Activated T-helper 1 cell treated with Interleukin-2 at 50 U/mL for 16 hours (primary cell): ENCODE measurements at places on chromosomes 3 and 15.

- no peak for DNase-seq
Observed at GRCh38 chr15:100245855-100246254, 95.9 kb downstream of the ADAMTS17 start.

GRCh38 chr3:150372320-150372719, 35.8 kb upstream of the TSC22D2 start:
- DNase-seq: no peak

DNA sequence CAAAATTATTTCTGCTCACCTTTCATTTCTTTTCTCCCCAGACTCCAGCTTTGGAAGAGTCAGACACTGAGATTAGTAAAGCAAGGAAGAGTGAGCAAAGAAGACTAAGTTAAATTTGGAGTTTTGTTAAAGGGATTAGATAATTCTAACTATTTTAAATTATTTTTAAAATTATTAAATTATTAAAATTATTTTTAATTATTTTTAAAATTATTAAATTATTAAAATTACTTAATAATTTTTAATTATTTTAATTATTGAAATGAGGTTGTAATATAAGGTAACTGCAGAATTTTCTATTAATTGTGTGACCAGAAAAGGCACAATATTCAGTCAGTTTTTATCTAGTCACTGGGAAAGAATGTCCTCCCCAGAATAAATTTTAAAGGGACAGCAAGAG, 185.0 kb upstream of the EOMES start:
- no peak for DNase-seq

- no peak for DNase-seq
Observed at GRCh38 chr3:149031096-149031495, 39.8 kb downstream of the GYG1 start.

DNA sequence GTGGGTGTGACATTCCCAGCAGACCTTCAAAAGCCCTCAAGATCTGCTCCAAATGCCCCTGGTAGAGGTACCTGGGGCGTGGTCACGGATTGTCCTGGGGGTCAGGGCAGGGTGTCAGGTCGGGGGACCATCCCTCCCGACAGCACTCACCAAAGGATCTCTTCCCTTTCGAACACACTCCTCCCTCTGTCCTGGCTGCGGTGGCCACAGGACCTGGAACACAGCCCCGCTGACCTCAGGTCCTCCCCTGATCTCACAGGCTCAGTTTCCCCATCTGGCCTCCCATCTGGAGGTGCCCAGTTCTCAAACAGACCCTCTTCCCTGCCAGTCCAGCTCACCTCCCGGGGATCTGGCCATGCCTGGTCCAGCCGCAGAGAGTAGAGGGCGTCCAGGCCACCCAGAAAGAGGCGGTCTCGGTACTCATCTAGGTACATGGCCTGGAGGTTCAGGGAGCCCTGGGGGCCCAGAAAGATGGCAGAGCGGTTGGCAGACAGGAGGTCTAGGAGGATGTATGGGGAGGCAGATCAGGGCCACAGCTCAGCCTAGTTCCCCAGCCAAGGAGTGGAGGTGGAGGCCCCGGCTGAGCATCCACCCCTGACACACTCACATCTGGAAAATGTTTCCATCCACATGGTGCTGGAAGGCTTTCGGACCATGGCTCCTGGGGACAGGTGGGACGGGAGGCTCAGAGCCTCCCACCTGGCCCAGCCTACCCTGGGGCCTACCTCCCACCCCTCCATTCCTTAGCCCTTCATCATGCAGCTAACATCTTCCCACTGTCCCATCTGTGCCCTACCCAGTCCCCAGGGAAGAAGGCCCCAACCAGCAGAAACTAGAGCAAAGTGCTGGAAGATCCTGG, 2.3 kb downstream of the SEMA3G start:
- DNase-seq: no peak

- no peak for DNase-seq
Observed at GRCh38 chr15:38894243-38894948, 329.8 kb upstream of the RASGRP1 start.

DNA sequence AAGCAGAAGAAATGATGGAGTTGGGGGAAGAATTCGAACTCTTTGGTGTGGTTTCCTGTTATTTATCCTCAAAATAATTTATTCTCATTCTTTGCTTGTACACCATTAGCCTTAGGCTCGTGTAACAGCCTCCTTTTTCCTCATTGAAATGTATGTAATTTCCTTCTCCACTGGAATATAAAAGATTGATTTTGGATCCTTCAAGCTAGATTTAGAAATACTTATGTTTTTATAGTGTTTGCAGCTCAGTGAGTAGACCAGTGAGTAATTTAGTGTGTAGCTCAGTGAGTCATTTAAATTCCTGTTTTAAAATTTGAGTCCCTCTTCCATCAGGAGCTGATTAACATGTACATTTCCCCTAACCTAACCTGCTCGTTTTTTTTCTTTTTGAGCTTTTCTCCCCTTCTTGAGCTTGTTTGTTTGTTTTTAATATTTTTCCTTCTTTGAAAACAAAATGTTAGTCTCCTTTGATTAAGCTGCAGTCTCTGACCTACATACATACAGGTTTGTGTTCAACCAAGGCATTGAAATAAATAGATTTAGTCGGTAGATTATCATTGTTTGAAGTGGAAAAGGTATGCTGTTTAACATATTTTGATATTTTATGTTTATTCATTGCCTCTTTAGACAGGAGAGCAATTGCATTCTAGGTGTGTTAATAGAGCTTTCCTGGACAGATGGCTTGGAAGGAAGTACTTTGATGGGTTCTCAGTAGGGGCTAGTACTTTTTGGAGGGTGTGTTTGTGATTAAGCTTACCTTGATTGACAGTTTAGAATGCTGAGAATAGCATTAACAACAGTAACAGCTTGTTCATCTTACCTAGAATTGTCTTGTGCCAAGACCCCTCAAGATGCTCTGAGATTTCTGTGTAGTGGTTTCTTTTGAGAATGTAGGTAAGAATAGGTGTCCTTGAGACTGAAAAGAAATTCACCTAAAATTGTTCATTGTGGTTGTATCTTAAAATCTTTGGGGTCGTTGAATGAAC, 5.9 kb downstream of the USP3 start:
- no peak for DNase-seq

- DNase-seq: no peak
Observed at GRCh38 chr3:81952141-81952540, 190.7 kb upstream of the GBE1 start.

DNA sequence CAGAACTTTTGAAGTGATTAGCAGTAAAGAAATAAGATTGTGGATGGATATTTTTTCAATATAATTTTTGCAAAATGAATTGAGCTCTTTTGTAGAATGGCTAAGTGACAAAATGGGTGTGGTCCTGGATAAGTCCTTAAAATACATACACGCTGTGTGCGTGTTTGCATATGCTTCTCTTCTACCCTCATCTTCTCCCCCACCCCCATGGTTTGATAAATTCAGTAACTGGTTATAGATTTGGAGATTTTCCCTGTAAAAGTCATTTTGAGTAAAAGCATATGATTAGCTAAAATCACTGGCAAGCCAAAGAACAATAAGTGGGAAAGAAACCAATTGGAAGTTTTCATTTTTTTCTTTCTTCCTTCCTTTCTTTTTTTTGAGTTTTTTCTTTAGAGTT, 453.9 kb upstream of the MDFIC2 start:
- no peak for DNase-seq

DNA sequence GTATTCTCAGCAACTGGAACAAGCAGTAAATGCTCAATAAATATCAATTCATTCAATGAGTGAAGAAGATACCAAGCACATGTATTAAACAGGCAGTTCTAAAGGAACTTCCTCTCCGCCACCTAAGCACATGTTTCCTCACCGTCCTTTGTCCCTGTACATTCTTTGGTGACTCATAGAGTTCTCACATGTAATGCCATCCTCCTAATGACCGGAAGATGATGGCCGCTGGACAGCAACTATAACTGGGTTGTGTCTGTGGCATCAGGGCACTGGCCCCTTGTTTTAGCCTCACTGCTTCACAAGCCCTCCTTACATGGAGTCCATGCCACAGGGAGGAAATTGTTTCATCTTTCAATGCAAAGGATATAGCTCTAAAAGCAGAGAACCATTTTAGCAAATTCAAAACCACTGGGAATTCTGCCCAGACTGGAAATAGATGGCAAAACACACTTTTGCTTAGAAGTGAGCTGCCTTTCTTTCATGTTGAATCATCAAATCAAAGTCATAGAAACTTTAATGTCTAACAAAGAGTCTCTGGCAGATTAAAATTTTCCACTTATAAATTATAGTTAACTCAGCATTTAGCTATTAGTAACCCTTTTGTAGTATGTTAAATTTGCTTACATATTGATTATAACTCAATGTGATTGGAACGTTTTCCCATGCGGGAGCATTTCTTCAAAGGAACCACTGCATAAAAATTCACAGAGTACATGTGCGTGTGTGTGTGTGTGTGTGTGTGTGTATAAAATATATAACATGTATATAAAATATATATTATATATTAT, 74.1 kb downstream of the GAP43 start:
- no peak for DNase-seq

GRCh38 chr3:7787871-7788828, 713.5 kb upstream of the LMCD1 start:
- DNase-seq: no peak

- DNase-seq: no peak
Observed at GRCh38 chr3:64384561-64384960, 159.3 kb upstream of the PRICKLE2 start.

- peak; percentile 2 for DNase-seq
Observed at GRCh38 chr15:58545307-58546065, 113.7 kb downstream of the LIPC start.

DNA sequence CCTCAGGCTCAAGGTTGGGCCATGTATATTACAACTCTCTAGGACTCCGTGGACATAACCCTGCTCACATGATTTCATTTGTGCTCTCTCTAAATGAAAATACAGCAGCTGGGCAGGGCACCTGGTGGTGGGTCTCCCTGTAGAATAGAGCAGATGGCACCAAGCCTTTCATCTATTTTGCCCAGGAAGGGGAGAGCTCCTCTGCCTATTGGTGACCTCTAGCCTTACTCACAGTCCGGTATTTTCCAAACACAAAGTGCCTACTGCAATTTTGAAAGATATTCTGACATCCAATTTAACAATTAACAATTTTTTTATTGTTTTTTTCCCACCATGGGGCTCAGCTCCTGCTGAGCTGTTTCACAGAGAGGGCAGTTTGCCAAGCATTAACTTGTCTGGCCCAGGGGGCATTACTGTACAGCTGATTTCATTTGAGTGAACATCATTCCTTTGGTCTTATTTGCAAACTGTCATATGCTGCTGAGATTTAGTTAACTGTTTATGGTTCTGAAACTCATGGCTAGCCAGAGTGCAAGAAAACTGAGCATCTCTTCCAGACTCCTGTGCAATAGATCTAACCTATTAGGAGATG, 474.0 kb downstream of the EPHB1 start:
- no peak for DNase-seq

DNA sequence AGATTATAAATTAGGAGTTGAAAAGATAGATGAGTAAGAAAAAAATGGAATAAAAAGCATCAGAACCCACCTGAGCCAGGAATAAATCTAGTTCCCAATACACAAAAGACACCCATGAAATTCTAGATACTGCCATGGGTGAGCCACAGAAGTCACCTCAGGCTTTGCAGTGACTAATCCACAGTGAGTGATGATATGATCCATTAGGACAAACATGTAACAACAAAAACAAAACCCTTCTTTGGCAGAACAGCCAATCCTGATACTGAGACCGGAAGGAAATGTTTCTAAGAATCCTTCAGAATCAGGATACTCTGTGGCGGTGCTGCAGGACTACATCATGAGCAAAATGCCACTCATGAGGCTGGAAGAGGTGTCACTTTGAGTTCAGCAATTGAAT, 15.0 kb upstream of the MINDY4B start:
- DNase-seq: no peak
